ENCODE measurements at places on chromosomes 13 and 19.

GRCh38 chr19:14563989-14564651 lies 7.7 kb downstream of the NDUFB7 start:
- DNase-seq, result peak; percentile 43

GRCh38 chr13:47094734-47095434 lies 198.0 kb upstream of the HTR2A start:
- DNase-seq, result no peak

DNA sequence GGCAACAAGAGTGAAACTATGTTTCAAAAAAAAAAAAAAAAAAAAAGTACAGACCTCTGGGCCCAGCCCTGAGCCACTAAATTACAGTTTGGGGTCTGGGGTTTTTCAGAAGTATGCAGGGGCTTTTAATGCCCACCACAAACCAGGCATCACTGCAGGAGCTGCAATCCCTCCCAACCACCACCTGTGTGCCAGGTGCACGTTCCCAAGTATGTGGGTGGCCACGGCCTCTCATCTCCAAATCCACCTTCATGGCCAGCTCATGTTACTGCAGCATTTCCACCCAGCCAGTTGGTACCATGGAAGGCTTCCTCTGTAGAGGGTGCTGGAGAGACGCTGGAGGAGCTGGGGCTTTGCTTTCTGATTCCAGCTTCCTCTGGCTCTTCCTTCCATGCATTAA lies 26.5 kb downstream of the CEP89 start:
- DNase-seq, result no peak

GRCh38 chr13:75197803-75198202 lies 284.2 kb downstream of the TBC1D4 start:
- DNase-seq, result no peak

DNA sequence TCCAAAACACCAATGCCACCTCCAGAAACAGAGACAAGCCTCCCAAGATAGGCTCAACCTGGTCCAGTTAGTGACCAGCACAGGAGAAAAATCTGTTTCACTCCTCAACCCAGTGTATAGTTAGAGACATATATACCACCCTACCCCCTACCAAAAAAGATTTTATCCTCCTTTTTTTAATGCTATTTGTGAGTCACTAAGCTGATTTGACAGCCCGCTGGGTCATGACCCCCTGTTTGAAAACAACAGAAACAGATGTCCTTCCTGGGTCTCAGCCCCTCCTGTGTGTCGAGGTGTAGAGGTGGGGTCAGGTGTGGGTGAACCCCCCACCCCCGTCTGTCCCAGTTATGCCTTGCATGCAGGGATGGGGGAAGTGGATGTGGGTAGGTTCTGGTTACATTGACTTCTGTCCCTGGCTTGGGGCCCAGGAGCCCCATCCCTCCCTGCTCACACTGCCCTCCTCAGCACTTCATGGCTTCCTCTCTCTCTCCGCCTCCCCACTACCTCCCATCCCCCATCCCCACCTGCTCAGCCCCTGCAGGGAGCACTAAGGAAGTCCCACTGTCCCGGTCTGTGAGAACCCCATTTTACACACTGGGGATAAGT lies 14.0 kb upstream of the TOMM40 start:
- DNase-seq, result no peak
